ENCODE measurements at places on chromosomes 5 and 9.

DNA sequence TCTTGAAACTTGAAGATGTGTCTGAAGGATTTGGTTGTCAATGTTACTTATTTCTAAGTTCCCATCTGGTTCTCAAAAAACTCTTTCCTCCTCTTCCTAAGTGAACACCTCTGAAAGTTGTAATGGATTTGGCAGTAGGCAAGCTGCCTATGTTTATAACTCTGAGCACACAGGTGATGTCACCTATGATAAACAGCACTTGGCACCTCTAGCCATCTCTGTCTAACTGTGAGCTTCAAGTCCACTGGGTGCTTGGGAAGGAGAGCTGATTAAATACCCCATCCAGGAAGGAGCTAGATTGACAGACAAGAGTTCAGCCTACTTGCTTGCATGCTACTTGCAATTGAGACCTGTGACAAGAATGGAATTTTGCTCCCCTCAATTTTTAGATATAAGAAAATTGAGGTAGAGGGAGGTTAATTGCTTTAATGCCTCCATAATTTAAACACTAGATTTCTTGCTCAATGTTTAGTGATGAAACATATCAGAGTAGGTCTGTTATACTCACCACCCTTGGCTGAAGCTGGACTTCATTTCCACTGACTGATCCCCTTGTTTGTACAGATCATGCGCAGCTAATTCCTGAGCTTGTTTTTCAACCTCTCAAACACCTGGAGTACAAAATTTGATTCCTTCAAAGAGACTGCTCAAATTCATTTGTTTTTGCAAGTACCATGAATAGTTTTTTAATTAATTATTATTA lies 49.9 kb downstream of the PDE4D start:
- DNase-seq = no peak

GRCh38 chr9:70406434-70406862 lies 8.0 kb downstream of the KLF9 start:
- no peak for DNase-seq

- DNase-seq = no peak
Observed at GRCh38 chr5:64164166-64164565, 1.5 kb upstream of the RNF180 start.

DNA sequence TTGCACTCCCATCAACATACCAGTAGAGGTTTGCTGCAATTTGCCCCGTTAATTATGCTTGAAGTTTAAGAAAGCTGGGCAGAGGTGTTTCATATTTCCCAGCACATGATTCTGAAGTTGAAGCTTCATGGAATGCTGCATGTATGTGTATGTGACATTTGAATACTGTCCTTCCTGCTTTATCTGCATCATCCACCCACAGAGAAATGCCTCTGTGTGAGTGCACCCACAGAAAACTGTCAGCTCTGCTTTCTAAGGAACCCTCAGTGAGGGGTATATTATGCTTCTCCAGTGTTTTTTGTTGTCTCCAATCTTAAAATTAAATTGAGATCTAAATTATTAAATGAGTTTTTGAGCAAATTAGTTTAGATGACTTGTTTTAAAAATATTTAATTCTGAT lies 358.1 kb upstream of the PIK3R1 start:
- no peak for DNase-seq

GRCh38 chr5:172713809-172714490 lies 57.0 kb downstream of the DUSP1 start:
- DNase-seq = no peak

Measured in stimulated activated CD8-positive, alpha-beta memory T cell treated with anti-CD3 and anti-CD28 coated beads, Interleukin-7, amount 100 ng/mL, for 1 hour (primary cell).